Neural crest cell (in vitro differentiated cells): ENCODE measurements at places on chromosomes 7 and 10.
A peak's percentile ranks its signal among the peaks of the same experiment; 100 is the strongest.

- peak; percentile 25 for DNase-seq
Measured at GRCh38 chr7:86814661-86815379, 171.1 kb downstream of the GRM3 start.

DNA sequence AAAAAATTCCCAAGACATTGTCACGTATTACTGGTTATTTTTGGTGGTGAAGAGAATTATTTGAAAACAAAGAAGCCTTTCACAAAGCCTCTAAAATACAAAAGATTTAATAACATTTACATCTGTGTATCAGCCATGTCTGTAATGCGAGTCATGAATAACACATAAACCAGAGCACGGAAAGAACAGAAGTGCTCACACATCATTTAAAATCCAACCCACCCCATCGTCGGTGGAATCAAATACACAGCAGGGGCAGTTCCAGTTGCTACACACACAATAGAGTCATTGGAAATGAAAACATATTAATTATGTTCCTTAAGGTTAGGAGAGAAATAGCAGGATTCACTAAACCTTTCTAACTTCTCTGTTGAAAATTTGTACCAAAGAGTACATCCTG lies 1097.3 kb downstream of the KCNMA1 start:
- DNase-seq = no peak

- DNase-seq = peak; percentile 34
Measured at GRCh38 chr10:86349474-86349873, 17.1 kb downstream of the GRID1 start.

GRCh38 chr10:77291596-77292505 lies 345.8 kb downstream of the KCNMA1 start:
- no peak for DNase-seq

GRCh38 chr10:2900530-2900929 lies 166.8 kb upstream of the PFKP start:
- DNase-seq = no peak

- DNase-seq = no peak
Measured at GRCh38 chr7:90224195-90224594, 12.7 kb downstream of the STEAP2 start.

- no peak for DNase-seq
Measured at GRCh38 chr7:36565792-36566356, 158.4 kb downstream of the AOAH start.

GRCh38 chr7:142120524-142120923 lies 9.0 kb downstream of the MGAM2 start:
- DNase-seq = no peak

DNA sequence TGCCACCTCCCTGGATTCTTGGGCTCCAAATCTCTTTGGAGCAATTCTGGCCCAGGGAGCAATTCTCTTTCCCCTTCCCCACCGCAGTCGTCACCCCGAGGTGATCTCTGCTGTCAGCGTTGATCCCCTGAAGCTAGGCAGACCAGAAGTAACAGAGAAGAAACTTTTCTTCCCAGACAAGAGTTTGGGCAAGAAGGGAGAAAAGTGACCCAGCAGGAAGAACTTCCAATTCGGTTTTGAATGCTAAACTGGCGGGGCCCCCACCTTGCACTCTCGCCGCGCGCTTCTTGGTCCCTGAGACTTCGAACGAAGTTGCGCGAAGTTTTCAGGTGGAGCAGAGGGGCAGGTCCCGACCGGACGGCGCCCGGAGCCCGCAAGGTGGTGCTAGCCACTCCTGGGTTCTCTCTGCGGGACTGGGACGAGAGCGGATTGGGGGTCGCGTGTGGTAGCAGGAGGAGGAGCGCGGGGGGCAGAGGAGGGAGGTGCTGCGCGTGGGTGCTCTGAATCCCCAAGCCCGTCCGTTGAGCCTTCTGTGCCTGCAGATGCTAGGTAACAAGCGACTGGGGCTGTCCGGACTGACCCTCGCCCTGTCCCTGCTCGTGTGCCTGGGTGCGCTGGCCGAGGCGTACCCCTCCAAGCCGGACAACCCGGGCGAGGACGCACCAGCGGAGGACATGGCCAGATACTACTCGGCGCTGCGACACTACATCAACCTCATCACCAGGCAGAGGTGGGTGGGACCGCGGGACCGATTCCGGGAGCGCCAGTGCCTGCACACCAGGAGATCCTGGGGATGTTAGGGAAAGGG lies 913 bp downstream of the NPY start:
- peak; percentile 3 for DNase-seq

DNA sequence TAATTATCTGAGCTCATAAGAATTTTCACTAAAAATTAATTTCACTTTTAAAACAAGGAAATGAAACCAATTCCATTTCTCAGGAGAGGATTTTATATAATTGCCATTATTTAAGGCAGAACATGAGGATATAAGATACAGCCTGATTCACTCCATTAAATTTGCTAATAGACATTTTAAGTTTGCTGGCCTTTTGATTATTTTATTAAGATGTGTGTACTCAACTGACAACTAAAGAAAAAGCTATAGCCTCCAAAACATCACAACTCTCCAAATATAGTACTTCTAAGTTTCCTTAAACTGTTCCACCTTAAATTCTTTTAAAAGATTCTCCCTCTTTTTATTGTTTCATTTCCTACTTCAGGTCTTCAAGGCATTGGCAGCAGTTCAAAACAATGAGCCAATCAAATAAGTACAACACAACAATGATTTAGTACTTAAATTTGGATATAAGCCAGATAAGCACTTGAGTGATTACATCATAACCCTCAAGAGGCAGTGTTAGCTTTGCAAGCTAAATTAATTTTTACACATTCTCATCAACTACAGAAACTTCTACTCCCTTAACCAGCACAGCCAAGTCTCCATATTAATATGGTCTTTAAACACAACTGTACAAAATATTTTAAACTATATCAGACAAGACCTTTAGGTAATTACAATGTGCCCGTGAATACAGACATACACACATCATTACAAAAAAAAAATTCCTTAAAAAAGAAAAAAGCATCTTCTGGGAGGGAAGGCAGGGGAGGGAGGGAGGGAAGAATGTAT lies 121.8 kb downstream of the KMT2C start:
- no peak for DNase-seq

DNA sequence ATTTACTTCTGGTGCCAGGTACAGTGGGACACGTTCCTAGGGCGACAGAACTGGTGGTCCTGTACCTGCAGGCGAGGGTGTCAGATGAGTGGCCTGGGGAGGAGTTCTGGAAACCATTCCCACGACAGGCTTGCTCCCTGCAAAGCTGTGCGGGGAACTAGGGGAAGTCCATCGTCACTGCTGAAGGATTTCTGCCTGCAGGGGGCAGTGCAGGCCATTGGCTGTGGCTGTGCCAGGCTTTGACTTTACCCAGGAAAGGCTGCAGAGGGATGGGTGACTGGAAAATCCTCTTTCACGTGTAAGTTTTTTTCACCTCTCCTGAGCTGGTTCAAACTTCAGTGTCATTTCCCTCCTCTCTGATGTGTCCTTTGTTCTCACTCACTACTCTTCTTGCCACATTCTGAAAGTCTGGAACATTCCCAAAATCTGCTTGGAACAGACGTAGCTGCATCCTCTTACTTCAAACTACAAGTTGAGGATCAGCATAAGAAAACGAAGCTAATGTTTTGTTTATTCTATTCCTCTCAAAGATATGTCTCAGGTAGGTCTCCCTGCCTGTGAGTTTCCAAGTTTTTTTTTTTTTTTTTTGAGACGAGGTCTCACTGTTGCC lies 126.5 kb downstream of the SH2D4B start:
- peak; percentile 95 for DNase-seq

- no peak for DNase-seq
Measured at GRCh38 chr7:151185762-151186639, 1.0 kb downstream of the ASB10 start.

DNA sequence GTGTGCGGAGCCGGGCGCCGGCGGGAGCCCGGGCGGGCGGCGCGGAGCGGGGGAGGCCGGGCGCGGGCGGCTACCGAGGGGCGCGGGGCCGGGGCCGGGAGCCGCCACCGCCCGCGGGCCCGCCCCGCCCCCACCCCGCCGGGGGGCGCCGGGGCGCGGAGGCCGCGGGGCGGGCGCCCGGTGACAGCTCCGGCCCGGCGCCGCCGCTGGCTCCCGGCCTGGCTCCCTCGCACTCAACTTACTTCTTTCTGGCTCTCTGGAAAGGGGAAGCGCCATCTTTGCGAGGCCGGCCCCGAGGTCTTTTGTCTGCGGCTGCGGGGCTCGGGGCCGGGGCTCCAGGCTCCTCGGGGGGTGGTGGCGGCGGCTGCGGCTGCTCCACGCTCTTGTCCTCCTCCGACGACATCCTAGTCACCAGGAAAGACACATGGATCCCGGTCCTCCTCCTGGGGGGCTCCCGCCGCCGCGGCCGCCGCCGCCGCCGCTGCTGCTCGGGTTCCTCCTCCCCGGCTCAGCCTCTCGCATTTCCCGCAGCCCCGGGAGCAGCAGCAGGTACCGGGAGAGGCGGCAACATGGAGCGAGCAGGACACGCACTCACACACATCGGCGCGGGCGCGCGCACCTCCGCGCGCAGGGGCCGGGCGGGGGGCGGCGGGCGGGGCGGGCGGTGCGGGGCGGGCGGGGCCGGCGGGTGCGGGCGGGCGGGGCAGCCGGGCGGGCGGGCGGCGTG lies at the start of gene KMT2C:
Gene KMT2C (minus strand): TSS at position 620 of the 727 bp plus-strand sequence. CDS start 217 bp downstream, at position 403.
- DNase-seq = peak; percentile 40
